ENCODE measurements at places on chromosomes 11 and 22.
A peak's percentile ranks its signal among the peaks of the same experiment; 100 is the strongest.

GRCh38 chr11:106378513-106379179 lies 301.2 kb downstream of the AASDHPPT start:
- DNase-seq, result no peak

GRCh38 chr11:67613960-67614715 lies 7.4 kb downstream of the NDUFV1 start:
- no peak for DNase-seq

- DNase-seq, result no peak
Measured at GRCh38 chr11:80309301-80309700, 868.5 kb upstream of the TENM4 start.

- DNase-seq, result no peak
Measured at GRCh38 chr11:126370016-126370415, 14.5 kb downstream of the ST3GAL4 start.

DNA sequence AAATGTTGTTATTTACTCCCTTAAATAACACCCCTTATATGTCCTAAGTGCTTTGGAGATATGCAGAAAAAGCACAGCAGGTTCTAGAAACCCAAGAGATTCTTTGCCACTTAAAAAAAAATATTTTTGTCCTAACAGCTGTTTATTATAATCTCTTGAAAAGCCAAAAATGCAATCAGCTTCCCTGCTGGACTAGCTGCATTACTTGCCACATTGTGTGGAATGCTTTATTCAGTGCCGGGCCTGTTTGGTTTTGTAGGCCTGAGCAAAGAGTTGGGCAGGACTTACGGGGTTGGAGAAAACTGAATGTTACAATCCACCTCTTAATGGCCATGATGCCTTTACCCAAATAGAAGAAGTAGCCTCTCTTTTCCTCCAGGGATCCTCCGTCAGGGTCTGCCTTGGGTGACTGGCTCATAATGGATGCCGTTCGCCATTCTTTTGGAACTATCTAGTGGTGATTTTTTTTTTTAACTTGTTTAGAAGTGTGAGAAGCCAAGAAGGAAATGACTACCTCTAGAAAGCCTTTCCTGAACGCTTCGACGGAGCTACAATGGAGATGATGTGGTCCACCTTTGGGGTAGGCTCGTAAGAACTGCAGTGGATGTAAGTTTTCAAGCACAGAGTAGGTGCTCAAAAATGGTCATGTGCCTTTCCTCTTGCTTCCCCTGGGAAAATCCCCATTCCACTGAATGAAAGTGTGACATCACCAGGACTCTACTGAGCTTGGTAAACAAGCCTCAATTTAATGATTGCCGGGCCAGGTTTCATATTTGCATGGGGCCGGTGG lies 241.3 kb upstream of the NCAM1 start:
- no peak for DNase-seq

DNA sequence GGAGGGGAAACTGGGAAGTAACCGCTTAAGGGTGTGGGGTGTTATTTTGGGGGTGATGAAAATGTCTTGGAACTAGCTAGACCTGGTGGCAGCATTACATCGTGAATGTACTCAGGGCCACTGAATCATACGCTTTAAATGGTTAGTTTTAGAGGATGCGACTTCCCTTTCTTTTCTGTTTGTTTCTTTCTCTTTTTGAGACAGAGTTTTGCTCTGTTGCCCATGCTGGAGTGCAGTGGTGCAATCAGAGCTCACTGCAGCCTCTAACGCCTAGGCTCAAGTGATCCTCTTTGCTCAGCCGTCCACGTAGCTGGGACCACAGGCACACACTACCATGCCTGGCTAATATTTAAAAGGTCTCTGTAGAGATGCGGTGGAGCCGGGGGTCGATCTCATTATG lies 5.6 kb upstream of the MIAT start:
- DNase-seq, result no peak

- no peak for DNase-seq
Measured at GRCh38 chr11:77212314-77213007, 84.4 kb downstream of the MYO7A start.

- DNase-seq, result no peak
Measured at GRCh38 chr22:44971651-44972362, 38.0 kb downstream of the PHF21B start.

DNA sequence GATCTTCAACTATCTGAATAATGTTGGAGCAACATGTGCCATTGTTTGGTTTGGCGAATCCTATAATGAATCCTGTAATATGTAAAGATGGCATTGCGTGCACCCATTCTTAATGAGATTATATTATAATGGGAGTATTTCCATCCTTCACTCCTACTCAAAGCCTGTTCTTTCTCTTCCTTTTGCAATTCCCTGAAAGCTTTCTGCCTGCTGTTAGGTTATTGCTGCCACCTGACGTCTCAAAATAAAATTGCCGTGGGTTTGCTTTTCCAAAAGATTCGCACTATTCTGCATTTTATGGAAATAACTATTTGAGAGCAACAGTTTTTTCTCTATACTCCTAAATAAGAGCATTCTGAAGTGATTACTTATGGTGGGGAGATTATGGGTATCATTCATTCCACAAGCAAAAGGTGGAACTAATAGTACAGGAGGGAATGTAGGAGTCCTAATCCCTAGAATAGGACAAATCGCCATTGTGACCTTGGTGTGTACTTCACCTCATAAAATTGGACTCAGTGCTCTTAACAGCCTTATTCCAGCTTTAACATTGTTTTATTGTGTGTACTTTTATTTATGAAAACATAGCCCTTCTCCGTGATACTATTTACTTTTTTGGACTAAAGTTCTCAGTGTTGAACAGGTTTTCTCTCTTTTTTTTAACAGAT lies 69.6 kb upstream of the ALKBH3 start:
- no peak for DNase-seq

GRCh38 chr11:73752903-73753302 lies 8.0 kb downstream of the RAB6A start:
- DNase-seq, result no peak

- DNase-seq, result peak; percentile 72
Measured at GRCh38 chr11:66289548-66290329, 796 bp upstream of the YIF1A start.

GRCh38 chr11:57458410-57459163 lies 1.7 kb upstream of the RTN4RL2 start:
- no peak for DNase-seq

- no peak for DNase-seq
Measured at GRCh38 chr11:7901319-7901854, 29.7 kb downstream of the OR10A6 start.

DNA sequence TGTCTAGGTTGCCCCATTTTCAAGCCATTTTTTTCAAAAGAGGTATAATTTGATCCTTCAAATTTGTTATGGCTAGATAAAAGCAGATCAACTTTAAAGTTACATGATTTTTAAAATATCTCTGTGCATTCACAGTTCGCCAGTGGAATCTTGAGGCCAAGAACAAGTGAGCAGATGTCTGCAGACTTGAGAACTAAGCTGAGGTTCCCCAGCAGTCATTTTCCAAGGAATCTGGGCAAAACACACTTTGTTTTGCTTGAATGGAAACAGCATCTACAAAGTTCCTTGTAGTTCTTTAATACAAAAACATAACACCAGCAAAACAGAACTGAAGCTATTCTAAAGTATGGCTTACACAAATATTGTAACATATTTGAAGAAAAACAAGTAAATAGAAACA lies 7.7 kb downstream of the MPPED2 start:
- no peak for DNase-seq

DNA sequence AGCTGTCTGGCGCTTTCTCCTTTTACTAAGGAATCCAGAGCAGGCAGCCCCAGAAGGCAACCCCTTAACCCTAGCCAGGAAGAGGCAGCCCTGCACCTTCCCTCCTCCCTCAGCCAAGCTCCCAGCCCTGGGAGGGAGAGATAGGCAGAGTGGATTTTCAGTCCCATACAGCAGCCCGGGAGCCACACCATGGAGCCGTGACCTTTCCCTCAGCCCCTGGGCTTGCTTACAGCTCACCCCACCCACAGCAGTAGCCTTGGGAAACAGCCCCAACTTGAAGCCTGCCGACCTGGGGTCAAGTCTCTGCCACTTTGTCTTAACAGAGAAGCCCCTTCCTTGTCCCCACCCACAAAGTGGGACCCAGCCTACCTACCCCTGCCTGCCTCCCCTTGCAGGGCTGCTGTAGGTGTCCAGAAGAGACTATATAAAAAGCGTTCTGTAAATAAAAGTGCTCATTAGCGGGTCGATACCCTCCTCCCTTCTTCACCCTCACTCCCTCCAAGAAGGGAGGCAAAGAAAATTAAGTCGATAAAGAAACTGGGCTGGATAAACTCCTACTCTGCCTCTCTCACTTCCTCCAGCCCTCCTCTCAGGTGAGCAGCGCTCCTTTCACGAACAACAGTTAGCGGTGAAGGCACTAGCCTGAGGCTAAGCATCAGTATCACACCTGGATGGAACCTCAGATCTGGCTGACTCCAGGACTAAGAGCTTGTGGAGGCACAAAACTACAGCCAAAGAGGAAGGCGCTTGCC lies 4.2 kb downstream of the TST start:
- DNase-seq, result no peak

DNA sequence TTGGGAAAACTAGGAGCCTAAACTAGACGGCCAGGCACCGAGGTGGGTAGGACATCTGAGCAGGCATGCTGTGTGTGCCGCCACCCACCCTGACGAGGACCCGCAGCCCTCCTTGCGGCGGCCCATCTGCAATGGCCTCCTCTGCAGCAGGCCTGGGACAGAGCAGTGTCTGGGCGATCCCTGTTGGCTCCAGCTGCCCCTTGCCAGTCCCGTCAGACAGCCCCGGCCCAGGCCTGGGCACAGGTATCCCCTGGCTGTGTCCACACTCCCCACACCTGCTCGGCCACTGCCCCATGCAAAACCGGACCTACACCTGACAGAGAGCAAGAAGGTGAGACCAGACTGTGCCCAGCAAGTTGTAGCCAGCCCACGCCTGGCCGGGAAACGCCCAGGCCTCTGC lies 38.7 kb upstream of the GNB1L start:
- no peak for DNase-seq

GRCh38 chr11:102322560-102322959 lies 5.3 kb downstream of the BIRC3 start:
- no peak for DNase-seq

DNA sequence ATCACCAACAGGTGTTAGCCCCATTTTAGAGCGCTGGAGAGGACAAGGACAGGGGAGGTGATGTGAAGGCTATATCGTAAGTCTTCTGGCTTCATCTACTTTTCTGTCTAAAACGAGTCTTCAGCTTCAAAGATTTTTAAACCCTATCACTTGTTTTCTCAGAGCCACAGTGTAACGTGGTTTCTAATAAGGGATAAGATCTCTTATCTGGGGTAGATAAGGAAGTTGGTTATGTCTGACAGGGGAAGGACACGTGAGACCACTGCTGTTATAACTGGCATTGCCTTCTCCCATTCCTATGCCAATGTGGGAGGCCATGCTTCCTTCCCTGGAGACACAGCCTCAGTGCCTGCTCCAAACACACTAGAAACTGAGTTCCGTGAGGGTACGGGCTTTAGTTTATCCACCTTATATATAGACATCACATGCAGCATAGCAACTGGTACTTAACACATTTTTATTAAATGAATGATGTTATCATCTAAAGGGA lies 39.3 kb downstream of the LARGE2 start:
- DNase-seq, result no peak

DNA sequence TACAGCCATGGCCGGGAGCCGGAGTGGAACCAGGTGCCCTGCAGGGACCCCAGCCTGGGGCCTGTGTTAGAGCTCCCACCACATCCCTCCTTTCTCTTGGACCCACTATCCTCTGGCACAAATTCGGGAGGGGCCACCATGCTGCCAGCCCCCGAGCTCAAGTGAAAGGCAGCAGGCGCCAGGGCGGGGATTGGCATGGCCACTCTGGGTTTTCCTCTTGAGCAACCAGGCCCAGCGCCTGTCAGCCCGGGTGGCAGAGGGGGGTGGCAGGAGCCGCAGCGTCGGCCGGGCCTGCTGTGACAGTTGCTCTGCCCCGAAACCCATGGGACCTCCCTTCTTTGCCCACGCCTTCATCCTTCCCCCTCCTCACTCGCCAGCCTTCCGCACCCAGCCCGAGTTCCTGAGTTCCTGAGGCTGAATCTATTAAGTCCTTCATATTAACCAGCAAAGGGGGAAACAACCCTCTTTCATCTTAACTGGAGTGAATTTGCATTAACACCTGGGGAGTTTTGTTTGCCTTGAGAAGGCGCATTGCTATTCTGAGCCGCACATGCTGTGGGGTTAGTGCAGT lies 16.8 kb upstream of the CABP7 start:
- DNase-seq, result no peak

DNA sequence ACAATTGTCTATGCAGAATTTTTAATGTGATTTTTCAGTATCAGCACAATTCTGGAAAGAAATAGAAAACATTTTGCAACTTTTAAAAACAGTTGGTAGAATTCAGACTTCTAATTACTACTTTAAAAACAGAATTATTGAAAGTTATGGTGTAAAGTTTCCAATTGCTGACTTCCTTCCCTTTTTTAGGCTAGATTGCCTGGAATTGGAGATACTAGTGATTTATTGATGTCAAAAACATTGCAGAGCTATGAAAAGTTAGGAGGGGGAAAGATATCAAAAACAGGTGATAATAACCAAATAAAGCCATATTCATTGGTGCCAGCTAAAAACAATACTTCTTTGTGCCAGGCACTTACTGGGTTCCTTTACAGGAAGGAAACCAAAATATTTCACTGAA lies 485.5 kb downstream of the TMEM135 start:
- no peak for DNase-seq

GRCh38 chr11:103862802-103863174 lies 173.7 kb upstream of the DDI1 start:
- no peak for DNase-seq

GRCh38 chr11:120167659-120168058 lies 29.7 kb upstream of the TRIM29 start:
- no peak for DNase-seq

GRCh38 chr11:32088117-32088941 lies 2.5 kb upstream of the RCN1 start:
- DNase-seq, result peak; percentile 62

DNA sequence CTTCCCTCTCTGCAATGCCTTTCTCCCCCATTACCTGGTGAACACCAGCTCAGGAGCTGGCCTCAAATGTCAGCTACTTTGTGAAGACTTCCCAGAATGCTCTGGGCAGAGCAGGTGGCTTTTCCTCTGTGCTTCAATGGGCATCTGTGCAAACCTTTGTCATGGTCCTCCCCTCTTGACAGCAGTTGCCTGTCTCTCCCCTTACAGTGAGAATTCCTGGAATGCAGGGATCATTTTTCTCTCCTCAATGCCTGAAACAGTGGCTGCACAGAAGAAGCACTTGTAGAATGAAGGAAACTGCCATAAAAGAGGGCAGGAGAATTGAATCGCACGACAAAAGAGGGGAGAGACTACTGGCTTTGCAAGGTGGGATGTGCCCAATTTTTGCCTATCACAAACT lies 92.8 kb upstream of the NARS2 start:
- DNase-seq, result no peak

- DNase-seq, result no peak
Measured at GRCh38 chr22:17881366-17881765, 107.1 kb upstream of the BID start.
